Activated CD4-positive, CD25-positive, alpha-beta regulatory T cell treated with anti-CD3 and anti-CD28 coated beads, Interleukin-2, amount 50 U/mL, for 16 hours (primary cell): ENCODE measurements at places on chromosomes 1 and 21.

- DNase-seq, result no peak
Measured at GRCh38 chr1:170664093-170664827, at the start of gene PRRX1. Gene PRRX1, plus strand, starts transcription at chr1:170664131. Its CDS starts 88 bp downstream, at chr1:170664219.

GRCh38 chr1:71587961-71588360 is 507.1 kb upstream of the ZRANB2 start:
- no peak for DNase-seq

DNA sequence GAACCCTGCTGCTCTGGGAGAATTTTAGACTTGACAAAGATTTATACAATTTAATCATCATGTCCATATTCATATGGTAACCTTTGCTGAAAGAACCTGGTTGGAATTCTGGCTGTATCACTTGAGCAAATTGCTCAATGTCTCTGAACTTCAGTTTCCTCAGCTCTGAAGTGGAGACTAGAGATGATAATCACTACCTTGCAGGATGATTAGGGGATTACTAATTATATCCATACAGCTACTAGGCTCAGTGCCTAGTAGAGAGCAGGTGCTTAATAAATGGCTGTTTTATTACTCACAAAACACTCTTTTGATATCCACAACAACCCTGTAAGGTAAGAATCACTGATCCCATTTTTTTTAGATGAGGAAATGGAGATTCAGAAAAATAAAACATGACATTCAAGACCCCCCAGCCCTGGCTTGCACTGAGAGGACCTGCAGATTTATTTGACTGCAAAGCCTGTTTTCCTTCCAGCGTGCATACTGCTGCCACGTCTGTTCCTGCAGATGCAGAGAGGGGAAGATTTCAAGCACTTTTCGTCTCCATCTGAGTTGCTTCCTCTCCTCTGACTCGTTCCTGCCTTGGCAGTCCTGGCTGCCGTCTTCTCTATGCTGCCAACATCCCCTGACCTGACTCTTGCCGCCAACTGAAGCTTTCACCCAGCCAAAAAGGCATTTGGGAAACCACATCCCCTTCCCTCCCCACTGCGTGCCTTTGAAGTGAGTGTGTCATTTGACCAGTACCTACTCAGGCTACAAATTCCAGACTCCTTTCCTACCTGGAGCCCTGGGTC is 203.0 kb downstream of the PLPP3 start:
- no peak for DNase-seq

- DNase-seq, result no peak
Measured at GRCh38 chr1:113141650-113142473, 68.9 kb downstream of the LRIG2 start.

- DNase-seq, result no peak
Measured at GRCh38 chr1:201702936-201703335, 126.0 kb upstream of the IPO9 start.

DNA sequence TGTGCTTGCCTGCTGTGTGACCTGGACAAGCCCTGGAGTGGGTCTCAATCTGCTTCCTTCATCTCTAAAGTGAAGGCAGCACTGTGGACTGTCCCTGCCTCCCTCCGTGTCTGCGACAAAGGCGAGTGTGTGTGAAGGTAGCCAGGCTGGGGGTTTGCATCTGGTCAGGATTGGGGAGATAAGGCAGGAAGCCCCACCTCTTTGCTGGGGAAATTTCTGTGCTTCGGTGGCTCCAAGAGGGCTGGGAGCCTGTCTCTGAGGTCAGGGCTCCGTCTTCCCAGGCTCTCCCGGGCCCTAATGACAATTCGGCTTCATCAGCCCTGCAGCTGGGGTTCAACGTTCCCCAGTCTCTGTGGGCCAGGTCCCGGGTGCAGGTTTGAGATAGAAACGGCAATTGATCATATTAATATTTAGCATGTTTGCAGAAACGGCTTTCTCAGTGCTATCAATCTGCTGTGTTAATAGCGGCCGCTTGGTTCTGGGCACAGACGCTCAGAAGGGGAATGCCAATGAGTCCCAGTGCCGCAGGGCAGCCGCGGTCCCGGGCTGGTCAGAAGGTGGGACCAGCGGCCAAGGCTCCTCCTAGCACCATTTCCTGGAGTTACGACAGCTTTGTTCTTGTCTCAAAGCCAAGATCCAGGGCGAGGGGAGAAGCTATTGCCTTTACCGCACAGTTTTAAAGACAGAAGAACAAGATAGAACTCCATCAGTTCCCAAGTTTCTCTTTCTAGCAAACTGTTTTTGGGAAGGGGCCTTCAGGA is 105.7 kb downstream of the PRDM16 start:
- DNase-seq, result no peak

DNA sequence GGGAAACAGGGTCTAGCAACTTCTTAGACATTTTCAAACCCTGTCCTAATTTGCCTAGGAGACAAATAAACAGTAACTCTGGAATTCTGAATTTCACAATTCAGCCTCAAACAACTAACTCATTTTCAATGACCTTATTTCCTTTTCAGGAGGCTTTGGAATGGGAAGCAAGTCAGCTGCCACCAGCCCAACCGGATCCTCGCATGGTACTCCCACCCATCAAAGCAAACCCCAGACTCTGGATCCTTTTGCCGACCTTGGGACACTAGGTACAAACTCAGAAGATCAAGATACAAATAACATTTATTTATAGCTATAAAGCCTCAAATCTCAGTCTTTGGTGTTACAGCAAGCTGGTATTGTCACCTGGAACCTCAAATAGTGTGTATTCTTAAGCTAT is 18.9 kb upstream of the LEPR start:
- no peak for DNase-seq

- no peak for DNase-seq
Measured at GRCh38 chr1:197811769-197812168, 36.5 kb upstream of the DENND1B start.

GRCh38 chr1:201267481-201268229 is 15.7 kb upstream of the PKP1 start:
- DNase-seq, result no peak

DNA sequence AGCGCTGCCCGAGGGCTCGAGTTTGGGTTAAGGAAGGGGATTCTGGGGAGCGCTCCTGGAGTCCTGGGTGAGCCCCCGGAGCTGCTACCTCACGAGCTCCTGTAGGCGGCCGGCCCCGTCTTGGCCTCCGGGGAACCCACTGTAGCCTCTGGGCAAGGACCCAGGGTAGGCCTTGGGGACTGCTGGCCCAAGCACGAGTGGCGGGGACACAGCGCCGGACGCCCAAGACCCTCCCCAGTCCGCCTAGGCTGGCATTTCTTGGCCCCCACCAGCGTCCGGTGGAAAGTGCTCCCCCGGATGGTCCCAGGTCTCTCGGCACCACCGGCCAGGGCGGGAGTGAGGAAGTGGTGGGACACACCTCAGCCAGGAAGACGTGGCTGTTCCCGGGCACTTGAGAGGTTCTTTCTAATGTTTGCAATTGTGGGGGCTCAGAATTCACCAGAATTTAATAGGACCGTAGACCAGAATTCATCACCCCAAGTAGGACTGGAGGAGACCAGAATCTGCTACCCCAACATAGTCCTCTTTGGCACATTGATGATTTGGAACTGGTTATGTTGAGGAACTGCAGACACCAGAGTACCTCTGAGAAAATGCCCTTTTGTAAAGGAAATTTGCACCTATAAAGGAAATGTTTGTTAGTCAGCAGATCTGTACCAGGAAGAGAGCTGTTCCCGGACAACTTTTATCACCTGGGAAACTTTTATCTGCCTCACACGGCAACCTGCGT is 622 bp upstream of the TMPRSS2 start:
- no peak for DNase-seq

- peak; percentile 3 for DNase-seq
Measured at GRCh38 chr1:243325305-243325890, 69.6 kb downstream of the SDCCAG8 start.

GRCh38 chr1:1069056-1069710 is 4.9 kb downstream of the RNF223 start:
- peak; percentile 81 for DNase-seq

GRCh38 chr1:232404227-232404626 is 225.7 kb downstream of the SIPA1L2 start:
- no peak for DNase-seq

GRCh38 chr1:221309723-221310122 is 430.5 kb downstream of the HLX start:
- DNase-seq, result no peak

DNA sequence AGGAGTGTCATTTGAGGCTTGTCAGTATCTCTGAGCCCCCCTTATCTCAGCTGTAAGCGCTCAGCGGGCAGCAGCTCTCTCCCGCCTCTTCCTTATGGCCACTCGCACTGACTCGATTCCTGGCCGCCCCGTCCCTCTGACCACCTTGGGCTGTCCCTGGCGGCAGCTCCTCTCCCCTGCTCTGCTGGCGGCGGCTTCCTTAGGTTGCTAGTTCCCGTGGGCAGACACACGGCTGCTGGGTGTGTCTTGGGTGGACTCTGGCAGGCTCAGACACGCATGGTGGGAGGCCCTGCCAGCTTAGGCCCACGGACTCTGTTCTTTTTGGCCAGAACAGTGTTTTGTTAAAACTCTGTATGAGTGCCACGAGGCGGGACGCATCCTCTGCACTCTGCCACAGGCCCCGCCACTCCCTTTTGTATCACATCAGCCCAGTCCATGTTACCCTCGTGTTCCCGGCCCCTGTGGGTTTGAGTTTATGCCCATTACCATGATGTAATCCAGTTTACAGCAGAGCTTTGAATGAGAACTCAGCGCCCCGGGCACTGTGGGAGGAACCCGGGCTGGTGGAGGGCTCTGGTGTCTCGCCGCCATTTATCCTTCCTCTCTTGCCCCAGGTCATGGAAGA is 45.9 kb downstream of the COQ8A start:
- DNase-seq, result no peak

GRCh38 chr1:235151033-235151432 is 10.0 kb downstream of the RBM34 start:
- no peak for DNase-seq

GRCh38 chr1:103459346-103459745 is 66.2 kb upstream of the RNPC3 start:
- DNase-seq, result no peak

GRCh38 chr21:36030581-36031189 is 29.6 kb downstream of the SETD4 start:
- DNase-seq, result no peak

DNA sequence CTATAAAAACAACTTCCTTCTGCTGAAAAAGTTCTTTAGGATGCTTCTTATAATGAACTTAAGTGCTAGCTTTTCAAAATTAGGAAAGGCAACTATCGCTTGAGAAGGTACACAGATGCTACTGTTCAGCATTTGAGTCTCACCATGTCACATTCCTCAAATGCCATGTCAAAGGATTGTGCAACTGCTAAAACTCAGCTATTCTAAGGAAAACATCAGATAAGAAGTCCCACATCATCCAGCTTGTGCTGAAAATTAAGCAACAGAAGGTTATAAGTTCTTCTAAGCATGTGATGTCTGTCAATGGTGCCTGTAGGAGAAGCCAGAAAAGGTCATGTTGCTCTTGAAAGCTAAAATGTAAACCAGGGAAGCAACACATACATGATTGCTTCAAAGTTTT is 36.5 kb downstream of the MCOLN2 start:
- no peak for DNase-seq

DNA sequence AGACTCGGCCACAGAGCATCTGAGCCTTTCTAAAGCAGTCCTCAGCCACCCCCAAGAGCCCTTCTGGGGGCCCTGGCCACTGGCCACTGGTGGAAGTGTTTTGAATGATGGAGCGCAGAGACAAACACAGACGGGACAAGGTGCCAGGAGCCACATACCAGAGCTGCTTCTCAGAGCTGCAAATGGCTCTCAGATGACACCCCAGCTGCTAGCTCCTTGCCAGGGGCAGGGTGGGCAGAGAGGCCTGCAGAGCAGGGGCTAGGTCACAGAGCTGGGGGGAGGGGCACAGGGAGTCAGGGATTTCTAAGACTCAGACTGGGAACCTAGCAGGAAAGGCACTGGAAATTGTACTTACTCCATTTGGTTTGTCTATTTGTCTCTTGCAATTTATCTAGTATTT is 30.4 kb downstream of the KCNN3 start:
- no peak for DNase-seq

GRCh38 chr1:15833069-15833679 is 14.3 kb upstream of the SPEN start:
- DNase-seq, result no peak

DNA sequence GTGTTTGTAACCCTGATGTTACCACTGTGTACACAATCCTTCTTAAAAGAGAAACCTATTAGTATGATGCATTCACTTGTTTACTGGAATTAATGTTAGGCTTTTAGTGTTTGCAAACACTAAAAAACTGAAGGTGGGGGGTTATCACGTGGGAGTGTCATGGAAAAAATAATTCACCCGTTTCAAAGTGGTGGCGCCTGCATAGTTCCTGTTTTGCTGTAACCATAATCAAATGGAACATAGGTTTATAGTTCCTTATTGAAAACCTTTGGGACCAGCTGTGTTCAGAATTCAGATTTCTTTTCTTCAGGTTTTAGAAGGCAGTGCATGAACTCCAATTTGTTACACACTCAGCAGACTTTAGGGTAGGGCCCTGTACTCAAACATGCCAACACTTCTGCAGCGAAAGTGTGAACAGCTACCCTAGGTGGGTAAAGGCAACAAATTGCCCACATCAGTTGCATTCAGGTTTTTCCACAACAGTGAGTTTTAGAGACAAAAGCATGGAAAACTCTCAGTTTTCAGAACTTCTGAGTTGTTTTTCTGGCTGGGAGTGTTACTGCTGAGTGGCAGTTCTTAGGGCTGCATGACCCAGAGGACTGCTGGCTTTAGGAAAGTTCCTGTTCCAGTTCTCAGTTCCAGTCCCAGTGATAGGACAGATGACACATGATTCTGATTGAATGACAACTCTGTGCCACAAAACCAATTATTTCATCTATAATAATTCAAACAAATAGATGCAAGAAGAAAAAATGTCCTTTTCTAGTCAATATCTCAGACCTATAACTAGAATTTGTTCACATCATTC is 29.1 kb upstream of the IVNS1ABP start:
- no peak for DNase-seq

DNA sequence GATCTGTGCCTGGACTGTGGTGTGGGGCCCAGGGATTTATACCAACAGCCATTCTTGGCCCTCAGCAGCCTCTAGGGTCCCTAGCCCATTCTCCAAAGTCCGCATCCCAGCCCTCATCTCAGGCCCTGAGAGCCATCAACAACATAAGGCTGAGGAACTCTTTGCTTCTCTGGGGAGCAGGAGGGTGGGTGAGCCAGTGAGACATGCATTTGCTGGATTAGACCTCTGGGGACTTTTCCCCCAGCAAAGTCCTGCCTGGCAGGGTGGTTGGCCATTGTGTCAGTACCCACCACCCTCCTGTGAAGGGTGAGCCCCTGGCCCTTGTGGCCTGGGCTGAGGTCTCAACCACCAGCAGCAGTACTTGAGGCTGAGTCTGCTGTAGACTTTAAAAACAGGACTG is 24.2 kb upstream of the FAM20B start:
- DNase-seq, result no peak

GRCh38 chr1:76260279-76260678 is 185.7 kb downstream of the ST6GALNAC3 start:
- no peak for DNase-seq

GRCh38 chr1:26358411-26359384 is 4.8 kb upstream of the CRYBG2 start:
- peak; percentile 31 for DNase-seq
